GM23338 (cell line): ENCODE measurements at places on chromosomes 3 and 15. TPM values are rescaled to one million over a fixed set of nuclear protein-coding genes. Genes with fewer than 3 reads are reported as not detected.

- DNase-seq = no peak
Observed at GRCh38 chr3:178310949-178311348, 225.3 kb upstream of the KCNMB2 start.

NR2E3 gene
- polyA plus RNA-seq = 0.83 and 1.4 TPM in 2 replicates

- no peak for DNase-seq
Observed at GRCh38 chr3:63481627-63482026, 170.8 kb upstream of the SNTN start.

CD276 gene
- 58.3 and 60.9 TPM in 2 replicates for polyA plus RNA-seq

DNA sequence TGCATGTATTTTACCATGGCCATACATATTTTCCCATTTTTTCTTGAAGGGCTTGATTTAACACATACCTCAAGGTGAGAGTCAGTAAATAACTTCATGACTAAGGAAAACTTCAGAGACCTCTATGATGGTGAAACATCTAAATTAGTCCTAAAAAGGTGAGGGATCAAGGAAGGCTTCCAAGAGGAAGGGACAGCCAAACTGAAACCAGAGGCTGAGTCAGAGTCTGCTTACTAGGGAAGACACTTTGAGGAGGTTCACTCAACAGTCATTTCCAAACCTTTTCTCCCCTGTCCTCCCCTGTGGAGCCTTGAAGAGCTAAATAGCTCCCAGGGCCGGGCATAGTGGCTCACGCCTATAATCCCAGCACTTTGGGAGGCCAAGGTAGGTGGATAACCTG, 206.6 kb downstream of the SHQ1 start:
- no peak for DNase-seq

ITIH4 gene
- 0.82 and 0.89 TPM in 2 replicates for polyA plus RNA-seq

DNA sequence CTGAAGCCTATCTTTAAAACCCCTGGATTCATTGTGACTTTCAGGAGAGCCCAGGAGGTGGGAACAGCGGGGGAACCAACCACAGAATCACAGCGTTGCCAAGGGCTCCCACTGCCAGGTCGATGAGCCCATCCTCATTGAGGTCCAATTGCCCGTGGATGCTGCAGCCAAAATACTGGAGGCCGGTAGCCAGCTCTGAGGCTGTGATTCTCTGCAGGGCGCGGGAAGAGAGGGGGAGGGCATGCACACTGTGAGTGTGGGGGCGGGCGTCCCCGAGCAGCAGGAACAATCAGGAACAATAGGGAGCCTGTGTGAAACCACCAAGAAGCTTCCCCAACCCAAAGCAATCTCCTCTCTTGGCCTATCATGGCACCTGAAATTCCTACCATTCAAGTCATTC, 53.4 kb downstream of the FEM1B start:
- no peak for DNase-seq

SPTBN5 gene
- polyA plus RNA-seq = 0.31 and 0.57 TPM in 2 replicates

GRCh38 chr3:56815589-56815988, 13.8 kb upstream of the ARHGEF3 start:
- no peak for DNase-seq

DNA sequence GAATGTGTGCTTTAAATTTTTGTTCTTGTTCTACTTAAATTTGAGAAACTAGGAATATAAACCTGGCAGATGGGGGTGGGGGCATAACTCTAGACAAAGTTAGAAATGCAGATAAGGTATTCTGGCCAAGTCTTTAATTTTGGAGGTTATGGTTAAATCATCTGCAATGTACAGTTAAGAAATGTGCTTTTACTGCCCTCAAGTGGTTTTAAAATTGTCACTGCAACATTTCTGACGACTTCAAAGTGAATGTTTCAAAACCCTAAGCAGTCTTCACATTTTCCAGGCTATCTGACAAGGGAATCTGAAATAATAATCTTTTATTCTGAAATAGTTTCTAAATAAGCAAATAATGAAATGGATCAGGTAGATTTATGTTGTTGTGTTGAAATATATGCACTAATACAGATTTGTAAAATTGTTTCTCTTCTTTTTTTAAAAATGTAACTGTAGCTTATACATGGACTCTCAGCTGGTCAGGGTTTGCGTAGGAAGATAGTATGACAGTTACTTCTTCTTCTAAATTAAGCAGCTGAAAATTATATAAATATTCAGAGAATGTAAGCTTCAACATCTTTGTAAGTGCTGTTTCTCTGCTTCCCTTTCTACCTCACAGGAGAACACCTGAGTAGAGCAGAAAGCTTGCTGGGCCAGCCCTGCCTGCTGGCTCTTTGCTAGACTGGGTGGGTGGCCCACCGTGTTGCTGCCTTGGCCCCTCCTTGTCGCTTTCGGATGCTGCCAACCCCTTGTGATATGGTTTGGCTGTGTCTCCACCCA, 45.0 kb downstream of the SUCNR1 start:
- peak; percentile 61 for DNase-seq

DNA sequence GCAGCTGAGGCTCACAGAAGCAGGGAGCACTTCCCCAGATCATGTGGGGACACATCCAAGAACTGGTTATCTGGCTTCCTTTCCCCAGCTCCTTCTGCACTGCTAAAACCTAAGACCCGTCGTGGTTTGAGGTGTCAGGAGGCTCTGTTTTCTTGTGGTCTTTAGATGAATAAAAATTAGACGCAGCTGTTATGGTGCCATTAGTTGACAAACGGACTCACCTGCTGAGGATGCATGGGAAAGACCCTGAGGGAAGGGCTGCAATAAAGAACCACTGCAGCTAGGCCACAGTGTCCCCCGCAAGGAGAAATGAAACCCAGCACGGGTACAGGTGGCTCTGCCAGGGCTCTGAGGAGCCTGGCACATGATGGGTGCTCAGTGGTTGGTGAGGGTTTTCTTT, 99.4 kb downstream of the IQSEC1 start:
- no peak for DNase-seq

CCR1 gene
- polyA plus RNA-seq = 0.12 TPM in 1 of 2 replicates, not detected in the other

GRCh38 chr3:113947372-113948014, at the start of gene ZDHHC23:
Gene ZDHHC23, plus strand, starts transcription at chr3:113948013. Its CDS starts 790 bp downstream, at chr3:113948803.
- peak; percentile 76 for DNase-seq

RNU5B-1 gene
- polyA plus RNA-seq = not detected in 2 replicates

- DNase-seq = no peak
Observed at GRCh38 chr15:40046721-40047414, 7.9 kb upstream of the SRP14 start.

CCK gene
- polyA plus RNA-seq = 3.1 and 3.3 TPM in 2 replicates

- no peak for DNase-seq
Observed at GRCh38 chr3:32817257-32817557, 590 bp upstream of the TRIM71 start.

DNA sequence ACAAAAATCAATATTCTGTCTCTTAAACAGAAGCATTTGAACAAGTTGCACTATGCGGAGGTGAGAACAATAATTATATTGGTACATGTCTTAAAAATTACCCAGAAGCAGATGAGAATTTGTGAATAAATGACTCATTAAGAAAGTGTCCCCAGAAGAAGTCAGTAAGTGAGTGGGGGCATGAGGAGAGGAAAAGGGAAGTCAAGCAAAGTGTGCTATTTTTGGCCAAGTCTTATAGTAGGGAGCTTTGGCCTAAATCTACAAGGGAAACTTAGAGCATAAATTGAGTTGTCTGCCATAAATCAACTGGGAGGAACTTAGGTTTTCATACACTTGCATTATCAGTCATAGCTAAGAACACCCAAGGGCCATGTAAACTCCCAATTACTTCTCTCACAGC, 86.9 kb upstream of the SATB1 start:
- no peak for DNase-seq

DNA sequence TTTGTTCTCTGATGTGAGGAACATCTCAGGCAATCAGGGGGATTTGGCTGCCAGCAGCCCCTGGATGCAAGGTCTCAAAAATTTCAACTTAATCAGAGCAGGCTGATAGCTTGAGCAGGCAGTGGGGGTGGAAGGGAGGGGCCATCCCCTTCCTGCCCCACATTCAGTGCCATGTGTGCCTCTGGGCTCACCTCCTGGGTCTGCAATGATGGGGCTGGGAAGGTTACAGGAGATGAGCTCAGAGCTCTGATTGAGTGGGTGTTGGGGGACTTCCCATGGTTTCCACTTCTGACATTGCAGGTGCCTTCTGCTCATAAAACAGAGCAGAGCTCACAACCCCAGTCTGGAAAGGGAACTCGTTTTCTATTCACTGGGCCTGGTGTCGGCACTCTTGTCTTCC, 37.0 kb downstream of the PARP16 start:
- no peak for DNase-seq

GRCh38 chr15:53962646-53963561, 15.3 kb upstream of the UNC13C start:
- peak; percentile 32 for DNase-seq

TMOD2 gene
- polyA plus RNA-seq = 2.8 and 3.0 TPM in 2 replicates

GRCh38 chr3:164007765-164008164, 1070.5 kb downstream of the SI start:
- no peak for DNase-seq

TFRC gene
- 29.3 and 35.5 TPM in 2 replicates for polyA plus RNA-seq

- DNase-seq = peak; percentile 74
Observed at GRCh38 chr3:131091768-131092167, 65.1 kb downstream of the NEK11 start.

GRCh38 chr3:195036203-195036505, 234.8 kb downstream of the XXYLT1 start:
- no peak for DNase-seq
